Fibroblast of skin of right biceps (primary cell): ENCODE measurements at places on chromosomes 16 and 17.

GRCh38 chr17:78621720-78622490 is 44.7 kb upstream of the DNAH17 start:
- DNase-seq, result no peak

DNA sequence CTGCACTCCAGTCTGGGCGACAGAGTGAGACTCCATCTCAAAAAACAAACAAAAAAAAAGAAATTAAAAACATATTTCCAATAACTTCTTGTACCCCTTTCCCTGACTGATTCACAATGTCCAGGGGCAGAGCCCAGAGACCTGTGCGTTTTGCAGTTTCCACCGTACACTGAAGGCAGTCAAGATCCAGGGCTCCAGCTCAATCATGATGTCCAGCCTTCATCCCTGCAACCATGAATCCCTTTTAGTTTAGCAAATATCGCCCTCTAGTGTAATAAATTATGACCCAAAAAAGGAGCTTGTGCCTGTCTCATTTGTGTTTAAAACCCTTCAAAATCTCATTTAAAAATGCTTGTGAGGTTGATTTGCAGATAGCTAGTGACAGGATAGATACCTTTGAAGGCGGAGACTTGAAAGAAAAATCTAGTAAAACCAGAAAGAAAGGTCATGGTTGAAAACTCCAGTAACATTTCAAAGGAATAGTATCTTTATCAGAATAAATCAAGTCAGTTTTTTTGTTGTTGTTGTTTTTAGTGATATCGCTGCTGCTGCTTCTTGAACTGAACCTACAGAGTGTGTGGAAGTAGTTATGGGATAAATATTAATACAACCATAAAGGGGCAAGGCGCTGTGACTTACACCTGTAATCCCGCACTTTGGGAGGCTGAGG is 3.7 kb upstream of the ERN1 start:
- peak; percentile 67 for DNase-seq

DNA sequence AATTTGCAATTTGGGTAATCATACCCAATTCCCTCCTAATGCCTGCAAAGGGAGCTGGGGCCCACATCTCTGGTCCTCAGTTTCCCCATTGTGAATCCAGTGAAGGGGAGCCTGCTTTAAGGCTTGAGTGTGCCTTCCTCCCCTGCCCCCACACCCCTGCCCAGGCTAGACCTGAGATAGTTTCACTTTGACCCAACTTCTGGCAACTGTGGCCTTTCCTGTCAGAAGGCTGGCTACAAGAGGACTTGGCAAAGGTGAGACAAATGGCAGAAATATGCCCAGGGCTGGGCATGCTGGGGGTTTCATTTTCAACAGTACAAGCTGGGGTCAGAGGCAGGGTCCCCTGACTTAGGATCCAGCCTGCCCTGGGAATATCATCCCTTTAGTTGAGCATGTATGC is 10.0 kb downstream of the SOCS1 start:
- DNase-seq, result no peak

- DNase-seq, result peak; percentile 45
Observed at GRCh38 chr16:2473999-2474876, 689 bp upstream of the TBC1D24 start.

- DNase-seq, result no peak
Observed at GRCh38 chr16:47424846-47425245, 36.0 kb downstream of the ITFG1 start.

DNA sequence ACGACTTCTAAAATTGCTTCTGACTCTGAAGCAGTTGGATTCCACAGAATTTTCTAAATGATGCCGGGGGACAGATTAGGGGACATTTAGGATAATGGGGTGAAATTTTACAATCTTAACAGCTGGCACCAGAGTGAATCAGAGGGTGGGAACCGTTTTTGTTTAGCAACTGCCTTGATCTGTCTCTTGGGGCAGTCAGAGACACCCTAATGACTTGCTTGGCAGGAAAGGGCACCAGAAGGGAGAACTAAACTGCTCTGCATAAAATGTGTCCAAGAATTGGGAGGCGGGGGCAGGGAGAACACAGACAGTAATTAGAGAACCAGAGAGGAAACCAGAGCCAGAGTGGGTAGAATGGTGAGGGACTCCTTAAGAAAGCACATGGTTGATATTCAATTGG is 6.1 kb upstream of the ABCC12 start:
- no peak for DNase-seq

DNA sequence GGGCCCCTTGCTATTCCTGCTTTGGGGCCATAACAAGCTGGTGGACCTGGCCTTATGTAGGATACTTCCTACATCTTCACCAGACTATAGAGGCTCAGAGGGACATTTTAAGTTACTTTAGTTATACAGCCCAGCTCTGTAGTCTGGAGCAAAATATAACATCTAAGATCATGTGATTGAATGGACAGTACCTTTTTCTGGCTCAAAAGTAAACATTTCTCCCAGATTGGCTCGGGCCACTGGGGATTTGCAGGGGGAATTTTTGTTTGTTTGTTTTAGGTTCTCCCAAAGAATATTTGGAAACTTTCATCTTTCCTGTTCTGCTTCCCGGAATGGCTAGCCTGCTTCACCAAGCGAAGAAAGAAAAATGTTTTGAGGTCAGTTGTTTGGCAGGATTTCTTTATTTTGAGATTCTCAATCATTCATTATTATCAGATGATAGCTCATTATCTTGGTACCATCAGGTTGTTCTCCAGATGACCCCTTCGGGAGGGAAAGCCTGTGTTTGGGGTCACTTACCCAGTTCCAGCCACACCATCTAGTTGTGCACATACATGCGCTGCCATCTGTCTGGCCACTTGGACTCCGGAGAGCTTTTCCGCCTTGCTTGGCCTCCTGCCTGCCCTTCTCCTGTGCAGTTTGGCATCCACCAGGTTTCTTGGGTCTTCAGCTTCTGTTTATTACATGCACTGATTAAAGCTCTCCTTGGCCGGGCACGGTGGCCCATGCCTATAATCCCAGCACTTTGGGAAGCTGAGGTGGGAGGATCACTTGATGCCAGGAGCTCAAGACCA is 17.2 kb downstream of the IQCK start:
- DNase-seq, result no peak

DNA sequence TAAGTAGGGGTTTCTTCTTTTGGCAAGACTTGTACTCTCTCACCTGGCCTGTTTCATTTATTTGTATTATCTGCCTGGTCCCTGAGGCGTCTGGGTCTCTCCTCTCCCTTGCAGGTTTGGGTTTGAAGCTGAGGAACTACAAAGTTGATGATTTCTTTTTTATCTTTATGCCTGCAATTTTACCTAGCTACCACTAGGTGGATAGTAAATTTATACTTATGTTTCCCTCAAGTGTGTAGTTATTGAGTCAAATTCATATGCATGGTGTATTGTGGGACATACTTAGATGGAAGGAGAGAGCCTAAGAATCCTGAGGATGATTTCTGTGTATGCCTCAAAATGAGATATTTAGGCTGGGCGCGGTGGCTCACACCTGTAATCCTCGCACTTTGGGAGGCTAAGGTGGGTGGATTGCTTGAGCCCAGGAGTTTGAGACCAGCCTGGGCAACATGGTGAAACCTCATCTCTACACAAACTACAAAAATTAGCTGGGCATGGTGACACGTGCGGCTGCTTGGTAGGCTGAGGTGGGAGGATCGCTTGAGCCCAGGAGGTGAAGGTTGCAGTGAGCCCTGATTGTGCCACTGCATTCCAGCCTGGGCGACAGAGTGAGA is 13.6 kb downstream of the TMEM98 start:
- no peak for DNase-seq

- no peak for DNase-seq
Observed at GRCh38 chr17:64083563-64084085, 46.3 kb downstream of the ERN1 start.

- peak; percentile 83 for DNase-seq
Observed at GRCh38 chr17:77834170-77835115, 124.1 kb upstream of the TNRC6C start.

DNA sequence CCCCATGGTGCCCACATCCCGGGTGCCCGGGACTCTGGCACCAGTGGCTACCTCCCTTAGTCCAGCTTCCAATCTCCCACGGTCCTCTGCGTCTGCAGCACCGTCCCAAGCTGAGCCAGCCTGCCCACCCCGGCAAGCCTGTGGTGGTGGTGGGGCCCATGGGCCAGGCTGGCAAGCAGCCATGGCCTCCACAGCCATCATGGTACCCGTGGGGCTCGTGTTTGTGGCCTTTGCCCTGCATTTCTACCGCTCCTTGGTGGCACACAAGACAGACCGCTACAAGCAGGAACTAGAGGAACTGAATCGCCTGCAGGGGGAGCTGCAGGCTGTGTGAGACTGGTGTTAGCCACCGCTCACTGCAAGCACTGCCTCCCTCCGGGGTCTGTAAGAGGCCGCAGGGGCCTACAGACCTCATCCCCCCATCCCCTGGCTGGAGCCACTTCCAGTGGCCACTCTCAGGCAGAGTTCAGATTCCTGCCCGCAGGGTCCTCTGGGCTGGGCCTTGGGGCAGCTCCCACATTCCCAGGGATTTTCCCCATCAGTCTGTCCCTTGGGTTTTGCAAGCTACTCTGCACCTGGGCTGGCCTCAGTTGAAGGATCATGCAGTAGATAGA is 3.9 kb upstream of the SETD1A start:
- DNase-seq, result peak; percentile 73

- peak; percentile 93 for DNase-seq
Observed at GRCh38 chr16:9049241-9049640, 42.2 kb upstream of the HAPSTR1 start.

DNA sequence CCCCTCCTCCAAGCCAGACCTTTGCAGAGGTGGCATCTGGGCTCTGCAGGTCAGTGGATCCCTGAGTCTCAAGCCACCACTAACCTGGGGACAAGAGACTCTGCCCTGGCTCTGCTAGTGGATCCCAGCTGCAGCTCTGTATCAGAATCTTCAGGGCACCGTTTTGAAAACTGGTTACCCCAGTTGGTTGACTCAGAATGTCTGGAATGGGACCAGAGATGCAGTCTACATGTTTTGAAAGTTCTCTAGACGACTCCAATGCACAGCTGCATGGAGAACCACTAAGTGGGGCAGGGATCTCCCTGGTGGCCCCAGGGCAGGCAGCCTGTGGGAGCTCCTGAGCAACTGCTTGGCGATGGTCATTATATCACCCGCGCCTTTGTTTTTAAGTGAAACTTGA is 34.1 kb upstream of the ADORA2B start:
- no peak for DNase-seq

- peak; percentile 82 for DNase-seq
Observed at GRCh38 chr17:59357929-59358328, 26.5 kb downstream of the YPEL2 start.

- DNase-seq, result no peak
Observed at GRCh38 chr17:82828875-82829487, 10.8 kb downstream of the ZNF750 start.

DNA sequence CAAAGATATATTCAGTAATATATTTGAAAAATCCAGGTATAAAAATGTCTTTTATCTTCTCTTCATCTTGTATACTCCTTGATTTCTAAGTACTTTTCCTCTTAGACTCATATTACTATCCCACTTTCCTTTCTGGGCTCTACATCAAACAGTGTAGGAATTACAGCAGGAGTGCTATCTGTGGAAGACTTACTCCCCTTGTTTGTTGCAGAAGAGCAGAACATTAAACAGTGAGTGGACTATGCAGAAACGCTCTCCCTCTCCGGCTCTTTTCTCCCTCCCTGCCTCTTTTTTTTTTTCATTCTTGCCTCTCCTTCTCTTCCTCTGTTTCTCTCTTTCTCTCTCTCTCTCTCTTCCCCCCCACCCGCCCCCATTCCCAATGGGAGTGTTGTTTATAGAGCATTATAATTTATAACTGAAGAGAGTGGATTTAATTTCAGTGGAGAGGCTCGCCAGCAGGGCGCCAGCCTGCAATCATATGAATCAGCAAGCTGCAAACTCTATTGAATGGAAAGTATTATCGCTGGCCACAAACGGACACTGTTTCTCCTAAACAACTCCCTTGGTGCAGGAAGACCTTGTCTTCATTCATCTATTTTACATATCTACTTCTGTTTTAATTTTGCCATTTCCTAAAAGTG is 242.3 kb upstream of the TBX2 start:
- peak; percentile 63 for DNase-seq

GRCh38 chr16:82300374-82300951 is 130.4 kb upstream of the MPHOSPH6 start:
- DNase-seq, result no peak

GRCh38 chr17:61261001-61261637 is 138.5 kb upstream of the TBX2 start:
- DNase-seq, result no peak

GRCh38 chr17:31548709-31549108 is 157.2 kb downstream of the RAB11FIP4 start:
- DNase-seq, result no peak

DNA sequence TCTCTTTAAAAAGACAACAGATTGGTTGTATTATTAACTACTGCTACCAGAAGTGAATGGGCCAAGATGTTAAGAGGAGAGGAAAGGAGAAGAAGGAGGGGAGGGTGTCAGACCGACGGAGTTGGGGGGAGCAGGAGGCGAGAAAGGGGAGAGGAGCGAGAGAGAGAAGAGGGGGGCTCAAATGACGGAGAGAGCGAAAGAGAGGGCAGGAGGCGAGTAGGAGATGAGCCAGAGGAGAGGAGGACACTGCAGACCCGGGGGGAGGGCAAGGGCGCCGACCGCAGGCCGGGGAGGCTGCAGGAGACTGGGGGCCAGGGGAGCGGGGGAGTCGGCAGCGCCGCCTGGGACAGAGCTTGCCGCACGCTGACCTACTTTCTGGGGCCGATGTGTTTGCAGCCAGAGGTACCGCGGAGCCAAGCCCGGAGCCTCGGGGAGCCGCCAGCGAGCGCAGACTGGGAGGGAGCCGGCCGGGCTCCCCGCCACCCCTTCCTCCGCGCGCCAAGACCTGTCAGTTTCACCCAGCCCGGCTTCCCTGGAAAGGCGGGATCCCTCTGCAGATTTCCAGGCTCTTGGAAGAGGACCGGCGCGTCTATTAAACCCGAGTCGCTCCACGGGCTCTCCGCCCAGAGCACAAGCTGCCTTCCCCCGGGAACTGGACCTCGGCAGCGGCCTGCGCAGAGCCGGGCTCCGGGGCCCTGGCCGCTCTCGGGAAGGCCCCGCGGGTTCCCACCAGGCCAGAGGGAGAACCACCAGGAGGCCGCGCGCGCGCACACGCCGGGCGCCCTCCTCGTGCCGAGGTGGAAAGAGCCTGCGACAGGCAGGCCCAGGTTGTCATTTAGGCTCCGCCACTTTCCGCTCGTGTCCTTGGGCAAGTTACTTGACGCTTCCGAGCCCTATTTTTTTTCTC is 74.6 kb downstream of the CMC2 start:
- DNase-seq, result peak; percentile 68

DNA sequence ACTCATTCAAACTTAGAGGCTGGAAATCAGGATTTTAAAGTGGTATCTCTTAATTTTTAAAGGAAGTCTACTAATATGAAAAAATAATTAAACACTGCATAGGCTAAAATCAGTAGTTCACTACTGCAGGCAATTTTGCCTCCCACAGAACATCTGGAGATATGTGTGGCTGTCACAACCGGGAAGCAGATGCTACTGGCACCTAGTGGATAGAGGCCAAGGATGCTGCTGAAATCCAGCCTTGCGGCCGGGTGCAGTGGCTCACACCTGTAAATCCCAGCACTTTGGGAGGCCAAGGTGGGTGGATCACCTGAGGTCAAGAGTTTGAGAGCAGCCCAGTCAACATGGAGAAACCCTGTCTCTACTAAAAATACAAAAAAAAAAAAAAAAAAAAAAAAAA is 473.9 kb downstream of the XYLT1 start:
- DNase-seq, result no peak
